Cerebellum (tissue), 4 donors: ENCODE measurements at places on chromosomes 5 and 9.

DNA sequence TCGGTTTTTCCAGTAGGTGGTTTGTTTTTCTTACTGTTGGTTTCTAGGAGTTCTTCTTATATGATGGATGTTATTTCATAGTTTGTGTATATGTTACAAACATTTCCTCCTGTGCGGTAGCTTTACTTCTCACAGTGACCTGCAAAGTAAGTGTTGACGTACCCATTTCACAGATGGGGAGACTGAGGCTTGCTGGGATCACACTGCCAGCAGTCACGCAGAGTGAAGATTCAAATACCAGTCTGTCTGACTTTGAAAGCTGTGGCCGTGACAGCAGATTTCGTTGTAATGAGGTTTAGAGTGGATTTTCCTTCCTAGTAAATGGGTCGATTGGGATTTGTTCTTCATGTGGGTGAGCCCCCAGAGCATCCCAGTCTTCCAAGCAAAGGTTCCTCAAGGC is 13.0 kb downstream of the DBH start:
- no peak for DNase-seq

DNA sequence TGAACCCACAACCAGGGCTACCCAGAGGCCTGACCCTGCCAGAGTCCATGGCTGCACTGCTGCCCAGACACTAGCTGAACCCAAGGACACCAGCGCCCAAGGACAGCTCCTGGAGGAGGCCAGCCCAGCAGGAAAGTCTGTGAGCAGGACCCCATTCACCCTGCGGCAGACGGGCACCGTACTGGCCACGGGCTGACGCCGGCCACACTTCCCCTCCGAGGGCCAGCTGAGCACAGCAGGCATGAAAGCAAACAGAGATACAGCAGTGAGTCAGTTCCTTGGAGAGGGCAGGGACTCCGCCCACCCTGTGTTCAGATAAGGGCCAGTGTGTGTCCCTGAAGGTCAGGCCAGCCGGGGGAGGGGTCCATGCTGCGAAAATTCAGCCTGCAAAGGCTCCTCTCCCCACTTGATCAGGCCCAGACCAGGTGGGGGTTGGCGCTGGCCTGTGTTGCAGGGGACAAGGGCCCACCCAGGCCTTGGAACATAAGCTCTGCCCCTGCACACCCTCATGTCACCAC is 3.2 kb downstream of the RNF208 start:
- DNase-seq, result no peak

GRCh38 chr5:6384856-6385255 is 6.5 kb upstream of the MED10 start:
- DNase-seq, result no peak

DNA sequence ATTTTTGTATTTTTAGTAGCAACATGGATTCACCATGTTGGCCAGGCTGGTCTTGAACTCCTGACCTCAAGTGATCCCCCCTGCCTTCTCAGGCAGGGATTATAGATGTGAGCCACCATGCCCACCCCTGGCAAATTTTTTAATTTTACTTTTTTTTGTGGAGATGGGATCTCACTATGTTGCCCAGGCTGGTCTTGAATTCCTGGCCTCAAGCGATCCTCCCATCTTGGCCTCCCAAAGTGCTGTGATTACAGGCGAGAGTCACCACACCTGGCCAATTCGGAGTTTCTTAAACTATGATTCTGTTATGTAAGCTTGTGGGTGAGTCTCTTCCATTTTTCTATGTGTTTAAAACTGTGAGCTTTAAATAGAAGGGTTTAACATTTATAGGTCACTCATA is 27.6 kb downstream of the PCBD2 start:
- no peak for DNase-seq

DNA sequence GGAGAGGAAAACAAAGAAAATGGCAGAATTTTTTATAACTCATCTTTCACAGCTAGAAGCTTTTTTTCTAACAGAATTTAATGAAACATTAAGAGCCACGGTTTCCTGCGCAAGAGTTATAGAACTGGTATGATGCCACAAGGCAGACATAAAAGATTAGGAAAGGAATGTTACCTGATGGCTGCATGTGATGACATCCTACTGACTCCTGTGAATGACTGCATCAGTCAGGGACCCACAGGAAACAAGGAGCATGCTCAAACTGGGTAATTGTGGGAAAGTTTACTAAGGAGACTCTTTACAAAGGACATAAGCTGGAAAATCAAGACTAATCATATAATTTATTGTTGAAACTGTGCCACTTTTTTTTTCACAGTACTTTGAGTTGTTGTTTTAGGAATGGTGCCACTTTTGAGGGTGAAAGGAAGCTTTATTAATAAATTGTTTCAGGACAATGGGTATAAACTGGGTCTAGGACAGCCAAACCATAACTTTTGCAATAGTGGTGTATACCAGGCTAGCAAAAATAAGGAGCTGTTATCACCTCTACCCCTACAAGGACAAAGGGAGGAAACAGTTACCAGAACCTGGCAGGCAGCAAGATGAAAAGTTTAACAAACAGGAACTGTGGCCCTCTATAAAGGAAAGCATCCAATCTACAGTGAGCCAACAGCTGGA is 5.1 kb upstream of the TSLP start:
- no peak for DNase-seq

- DNase-seq, result no peak
These were observed 17.8 kb downstream of the MAN2A1 start for GRCh38 chr5:109707531-109707930.

DNA sequence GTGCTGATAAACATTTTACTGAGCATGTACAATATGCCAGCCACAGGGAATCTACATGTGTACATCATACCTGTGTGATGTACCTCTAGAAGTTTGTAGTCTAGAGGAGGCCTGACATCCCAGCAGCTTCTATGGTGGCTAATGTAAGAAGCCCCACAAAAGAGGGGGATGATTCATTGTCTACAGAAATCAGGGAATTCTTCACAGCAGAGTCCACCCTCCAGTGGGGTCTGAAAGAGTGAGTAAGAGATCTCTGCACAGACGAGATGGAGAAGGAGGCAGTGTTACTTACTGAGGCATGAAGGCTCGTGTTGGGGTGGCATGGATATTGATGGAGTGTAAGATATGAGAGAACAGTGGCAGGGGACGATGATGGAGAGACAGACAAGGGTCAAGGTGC is 103.0 kb downstream of the NTRK2 start:
- DNase-seq, result no peak

DNA sequence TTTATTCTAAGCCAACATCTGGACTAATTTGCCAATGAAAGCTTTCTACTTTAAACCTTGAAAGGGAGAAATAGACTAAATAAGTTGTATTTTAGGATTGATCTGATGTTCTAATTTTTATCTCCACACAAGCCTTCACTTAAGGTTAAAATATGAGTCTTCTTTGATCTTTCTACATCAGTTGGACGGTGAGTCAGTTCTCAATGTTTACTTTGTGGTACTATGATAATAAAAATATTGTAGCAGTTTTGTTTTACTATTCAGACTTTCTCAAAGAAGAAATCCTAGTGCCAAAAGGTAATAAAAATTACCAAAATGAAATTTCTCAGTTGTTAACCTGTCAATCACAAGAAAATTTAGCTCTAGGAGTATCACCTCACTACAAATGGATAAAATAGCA is 203.5 kb upstream of the RGMB start:
- DNase-seq, result no peak

GRCh38 chr9:14554886-14555285 is 138.3 kb downstream of the ZDHHC21 start:
- no peak for DNase-seq

DNA sequence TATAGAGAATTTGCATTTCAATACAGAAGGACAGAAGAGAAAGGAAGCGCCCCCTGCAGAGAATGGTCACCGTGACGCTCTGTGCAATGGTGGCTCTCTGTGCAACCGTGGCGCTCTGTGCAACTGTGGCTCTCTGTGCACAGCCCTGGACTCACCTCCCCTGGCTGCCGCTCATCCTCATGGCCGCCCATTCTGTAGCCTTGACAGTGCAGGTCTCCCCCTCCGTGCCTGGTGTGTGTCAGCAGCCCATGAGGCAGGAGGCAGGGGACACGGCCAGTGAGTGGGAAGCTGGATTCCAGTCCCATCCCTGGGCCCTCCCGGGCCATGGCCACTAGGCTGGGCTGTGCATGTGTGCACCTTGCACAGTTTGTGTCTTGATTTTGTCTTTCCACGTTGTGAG is 12.0 kb downstream of the EXOC3 start:
- DNase-seq, result no peak

DNA sequence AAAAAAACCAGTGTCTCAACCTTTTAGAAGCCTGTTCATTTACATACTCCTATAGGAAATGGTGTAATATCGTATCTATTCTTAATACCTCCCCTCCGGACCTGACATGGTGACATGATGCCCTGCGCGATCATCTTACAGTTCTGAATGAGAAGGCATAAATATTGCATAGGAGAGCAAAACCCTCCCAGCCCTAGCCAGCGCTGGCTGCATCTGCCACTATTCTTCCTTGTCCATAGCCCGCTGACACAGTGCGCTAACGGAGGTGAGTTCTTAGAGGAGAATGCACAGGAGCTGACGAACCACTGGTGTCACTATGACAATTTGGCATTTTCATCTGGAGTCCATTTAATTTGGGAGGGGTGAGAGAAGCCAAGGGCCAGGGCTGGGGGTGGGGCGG is 290.1 kb downstream of the EFNA5 start:
- DNase-seq, result no peak

GRCh38 chr5:32172923-32173266 is 1.2 kb downstream of the GOLPH3 start:
- no peak for DNase-seq

DNA sequence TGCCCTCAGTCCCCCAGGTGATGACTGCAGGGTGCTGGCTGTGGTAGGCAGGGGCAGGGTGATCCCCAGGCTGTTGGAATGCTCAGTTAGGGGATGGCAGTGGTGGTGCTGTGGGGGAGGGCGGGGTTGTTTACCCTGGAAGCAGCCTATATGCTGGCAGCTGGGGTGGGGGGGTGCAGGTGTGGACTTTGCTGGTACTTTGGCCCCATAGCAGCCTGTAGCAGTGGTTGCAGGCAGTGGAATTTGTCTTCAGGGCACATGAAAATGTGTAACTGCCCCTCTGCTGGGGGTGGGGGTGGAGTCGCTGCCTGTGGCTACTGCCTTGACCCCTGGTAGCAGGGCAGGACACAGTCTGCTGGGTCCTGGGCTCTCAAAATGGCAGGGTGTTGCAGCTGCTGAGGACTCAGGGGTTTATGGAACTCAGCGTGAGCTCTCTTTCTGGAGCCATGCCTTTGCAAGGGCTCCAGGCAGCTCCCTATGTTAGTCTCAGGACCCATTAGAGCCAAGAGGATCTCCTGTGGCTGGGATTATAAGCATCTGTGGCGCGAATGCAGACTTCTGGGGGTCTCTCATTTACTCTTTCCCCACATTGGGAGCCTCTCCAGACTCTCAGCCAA is 65.0 kb downstream of the RMI1 start:
- no peak for DNase-seq
